ENCODE measurements at places on chromosomes 16 and 17.

- no peak for DNase-seq
Measured at GRCh38 chr17:43662413-43663141, 855 bp upstream of the MEOX1 start.

DNA sequence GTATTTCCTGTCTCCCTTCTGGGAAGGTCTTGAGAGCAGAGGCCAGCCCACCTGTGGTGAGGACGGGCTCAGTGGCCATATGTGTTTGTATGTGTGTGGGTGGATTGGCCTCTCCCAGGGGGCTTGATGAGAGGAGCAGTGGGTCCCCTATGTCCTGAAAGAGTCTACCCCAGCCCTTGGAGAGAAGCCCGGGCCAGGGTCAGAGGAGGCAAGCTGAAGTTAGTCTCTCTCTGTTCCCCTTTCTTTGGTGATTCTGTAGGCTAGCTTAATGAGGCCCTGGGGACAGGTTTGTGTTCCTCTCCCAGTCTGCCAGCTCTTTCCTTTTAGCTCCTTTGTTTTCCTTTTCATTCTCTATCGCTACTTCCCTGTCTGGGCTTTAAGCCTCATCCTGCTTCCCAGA is 23.8 kb upstream of the NFATC3 start:
- DNase-seq: no peak

DNA sequence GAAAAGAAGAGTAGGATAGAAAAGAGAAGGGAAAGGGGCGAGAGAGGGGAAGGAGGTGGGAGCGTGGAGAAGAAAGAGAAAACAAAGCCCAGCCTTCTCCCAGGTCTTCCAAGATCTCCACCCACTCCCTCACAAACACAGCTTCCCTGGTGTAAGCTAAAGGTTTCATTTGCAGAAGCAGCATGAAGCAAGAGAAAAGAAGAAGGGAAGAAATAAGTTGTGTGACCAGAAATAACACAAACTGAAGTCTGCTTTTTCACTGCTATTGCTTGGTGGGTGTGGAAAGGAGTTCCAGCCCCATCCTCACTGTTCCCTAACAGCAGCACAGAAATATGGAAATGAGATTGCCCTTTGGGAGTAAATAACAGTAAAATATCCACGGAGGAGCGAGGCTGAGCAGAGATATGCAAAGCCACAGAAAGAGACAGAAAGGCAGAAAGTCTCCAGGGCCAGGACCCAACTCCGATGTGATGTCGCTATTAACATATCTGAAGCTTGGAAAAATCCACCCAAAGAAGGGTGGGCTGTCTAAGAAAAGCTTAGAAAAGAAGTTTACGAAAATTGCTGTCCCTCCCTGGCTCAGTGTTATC is 10.3 kb upstream of the GAS7 start:
- no peak for DNase-seq

- no peak for DNase-seq
Measured at GRCh38 chr17:57819285-57819684, 30.6 kb downstream of the MRPS23 start.

DNA sequence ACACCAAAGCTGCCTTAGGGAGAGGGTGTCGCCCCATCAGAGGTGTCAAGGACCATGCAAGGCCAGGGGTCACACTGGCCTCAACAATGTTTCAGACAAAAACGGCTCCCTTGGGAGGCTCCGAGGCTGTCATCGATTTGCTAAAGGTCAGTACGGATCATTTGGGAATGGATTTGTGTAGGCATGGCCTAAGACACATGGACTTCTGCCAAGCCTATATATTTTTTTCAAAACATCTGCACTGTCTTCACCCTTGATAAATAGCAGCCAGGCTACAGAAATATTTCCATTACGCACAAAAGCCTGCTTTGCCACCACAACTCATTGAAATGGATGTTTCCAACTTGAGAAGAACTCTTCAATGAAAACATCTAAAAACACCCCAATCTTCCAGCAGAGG is 10.3 kb downstream of the CUEDC1 start:
- no peak for DNase-seq

- DNase-seq: no peak
Measured at GRCh38 chr17:36641877-36642845, 40.8 kb downstream of the MRM1 start.

DNA sequence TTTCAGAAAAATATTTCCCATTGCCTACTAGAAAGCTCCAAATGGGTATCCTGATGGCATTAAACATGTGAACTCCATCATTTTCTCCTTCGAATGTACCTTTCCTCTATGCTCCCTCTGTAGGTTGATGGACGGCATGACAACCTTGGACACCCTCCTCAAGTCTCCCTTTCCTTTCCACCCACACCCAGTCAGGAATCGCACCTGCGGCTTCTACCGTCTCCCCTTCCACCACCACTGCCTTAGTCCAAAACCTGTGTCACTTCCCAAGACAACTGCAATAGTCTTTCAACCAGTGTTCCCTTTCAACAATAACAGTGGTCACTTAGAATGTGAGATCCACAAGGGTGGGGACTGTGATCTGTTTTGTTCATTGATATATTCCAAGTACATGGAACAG is 233.1 kb upstream of the AXIN2 start:
- no peak for DNase-seq

- no peak for DNase-seq
Measured at GRCh38 chr16:81528256-81528655, 83.6 kb downstream of the CMIP start.

DNA sequence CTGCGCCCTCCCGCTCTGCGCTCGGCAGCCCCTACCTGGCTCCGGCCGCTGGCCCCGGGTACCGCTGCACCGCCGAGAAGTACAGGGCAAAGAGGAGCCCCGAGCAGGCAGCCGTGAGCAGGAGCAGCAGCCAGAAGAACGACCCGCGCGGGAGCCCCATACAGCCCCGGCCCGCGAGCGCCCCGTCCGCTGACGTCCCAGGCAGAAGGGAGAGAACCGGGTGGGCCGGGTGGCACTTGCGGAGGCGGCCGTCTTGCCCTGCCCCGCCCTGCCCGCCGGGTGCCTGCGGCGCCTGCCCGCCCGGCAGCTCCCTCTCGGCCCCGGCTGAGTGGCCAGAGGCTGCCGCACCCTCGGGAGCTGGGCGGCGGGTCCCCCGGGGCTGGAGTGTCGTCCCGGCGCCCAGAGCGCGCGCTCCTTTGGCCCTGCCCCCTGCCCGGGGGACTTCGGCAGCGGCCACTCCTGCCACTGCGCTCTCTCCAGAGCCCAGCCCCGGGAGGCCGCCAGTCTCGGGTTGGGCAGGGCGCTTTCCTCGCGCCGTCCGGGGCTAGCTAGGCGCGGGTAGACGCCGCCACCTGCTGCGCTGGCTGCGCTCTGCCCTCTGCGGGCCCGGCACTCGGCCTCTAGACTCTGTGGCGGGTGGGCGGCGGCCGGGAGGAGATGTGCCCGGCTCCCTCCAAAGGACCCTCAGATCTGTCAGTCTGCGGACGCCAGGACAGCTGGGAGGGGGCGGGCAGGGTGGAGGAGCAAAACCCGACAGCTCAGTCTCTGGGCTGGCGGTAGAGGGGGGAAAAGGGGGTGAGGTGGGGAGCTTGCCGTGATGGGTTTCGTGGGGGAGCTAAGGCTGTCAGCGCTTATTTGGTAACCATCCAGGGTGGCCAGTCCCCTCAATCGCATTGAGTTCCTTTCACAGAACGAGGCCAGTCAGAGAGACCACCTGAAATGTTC is at the start of gene ST6GALNAC2:
TSS of gene ST6GALNAC2 (minus strand) at position 212 of the 945 bp plus-strand sequence. CDS start at position 160, 52 bp downstream.
- no peak for DNase-seq

GRCh38 chr16:71360378-71360777 is 1.9 kb downstream of the CALB2 start:
- no peak for DNase-seq

DNA sequence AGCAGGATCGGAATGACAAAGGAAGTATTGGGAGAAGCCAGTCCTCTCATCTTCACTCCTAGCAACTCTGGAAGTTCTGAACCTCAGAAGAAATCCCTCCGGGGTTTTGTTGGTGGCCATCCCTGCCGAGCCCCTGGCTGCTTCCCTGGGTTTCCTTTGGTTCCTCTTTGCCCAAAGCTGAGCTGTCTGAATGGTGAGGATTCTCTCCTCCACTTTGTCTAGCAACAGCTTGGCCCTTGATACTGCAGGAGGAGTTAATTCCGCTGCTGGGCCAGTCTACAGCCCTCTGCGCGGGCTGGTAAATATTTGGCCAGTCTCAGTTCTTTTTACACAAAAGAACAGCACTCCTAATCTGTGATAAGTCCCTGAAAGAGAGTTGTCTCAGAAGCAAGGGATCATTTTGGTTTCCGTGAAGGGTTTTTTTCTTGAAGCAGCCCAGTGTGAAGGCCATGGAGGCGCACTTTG is 170.9 kb downstream of the RAB11FIP4 start:
- no peak for DNase-seq

GRCh38 chr16:51433599-51433998 is 282.5 kb upstream of the SALL1 start:
- no peak for DNase-seq

- DNase-seq: peak; percentile 21
Measured at GRCh38 chr16:89096768-89097391, 3.2 kb downstream of the ACSF3 start.

- DNase-seq: no peak
Measured at GRCh38 chr17:31561469-31562375, 170.2 kb downstream of the RAB11FIP4 start.

DNA sequence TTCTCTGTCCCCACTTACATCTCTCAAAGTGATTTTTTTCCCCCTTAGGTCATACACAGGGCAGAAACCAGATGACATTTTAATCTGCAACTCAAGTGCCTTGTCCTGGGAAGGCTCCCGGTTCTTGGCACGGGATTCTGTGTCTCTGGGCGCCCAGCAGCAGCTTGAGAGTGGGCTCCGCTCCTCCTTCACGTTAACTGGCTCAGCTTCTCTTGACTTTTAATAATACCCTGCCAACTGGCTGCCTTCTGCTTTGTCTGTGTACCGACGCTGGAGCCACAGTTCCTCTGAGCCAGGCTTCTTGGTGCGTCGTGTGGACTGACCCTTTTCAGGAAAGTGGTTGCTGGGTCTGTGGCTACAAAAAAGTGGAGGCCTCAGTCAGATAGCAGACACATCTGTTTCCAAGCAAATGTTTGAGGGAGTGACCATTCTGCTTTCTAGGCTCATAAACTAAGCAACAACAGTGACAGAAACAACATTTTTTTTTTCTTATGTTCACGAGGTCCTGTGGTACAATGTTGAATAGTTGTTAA is 64.9 kb downstream of the IRF8 start:
- no peak for DNase-seq

DNA sequence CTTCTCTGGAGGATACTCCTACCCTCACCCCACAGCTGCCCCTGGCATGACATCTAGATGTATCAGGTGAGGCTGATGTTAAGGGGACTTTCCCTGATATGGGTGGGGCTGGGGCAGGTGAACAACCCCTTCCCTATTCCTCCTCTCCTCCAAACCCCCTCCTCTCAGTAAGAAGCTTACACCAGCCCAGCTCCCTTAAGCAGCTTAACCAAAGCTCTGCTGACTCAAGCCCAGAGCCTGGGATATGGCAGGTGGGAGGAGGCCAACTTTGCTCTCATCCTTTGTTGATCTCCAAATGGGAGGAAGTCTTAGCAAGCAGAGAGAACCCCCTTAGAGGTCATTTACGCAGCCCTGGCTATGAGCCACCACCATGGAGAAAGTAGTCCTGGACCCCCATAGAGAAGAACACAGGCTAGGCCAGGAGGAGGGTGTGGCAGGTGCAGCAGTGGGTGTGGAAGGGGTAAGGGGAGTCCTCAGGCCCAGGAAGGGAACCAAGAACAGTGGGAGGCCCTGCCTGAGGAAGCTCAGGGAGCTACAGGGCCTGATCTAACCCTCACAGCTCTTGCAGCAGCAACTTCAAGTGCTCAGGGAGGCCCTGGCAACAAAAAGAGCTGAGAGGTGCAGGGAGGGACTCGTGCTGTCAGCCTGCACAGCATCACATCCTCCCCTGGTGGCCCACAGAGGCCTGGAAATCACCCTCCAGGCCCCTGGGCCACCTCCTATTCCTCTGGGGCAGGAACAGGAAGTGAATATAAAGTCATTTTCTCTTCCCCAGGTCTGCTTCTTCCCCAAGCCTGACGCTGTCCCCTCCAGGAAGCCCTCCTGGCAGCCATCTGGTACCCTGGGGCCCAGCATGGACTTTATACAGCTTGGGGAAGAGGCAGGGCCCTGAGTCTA is 2.9 kb downstream of the UNC119 start:
- no peak for DNase-seq

GRCh38 chr17:58344047-58344790 is 7.8 kb downstream of the SUPT4H1 start:
- DNase-seq: no peak

DNA sequence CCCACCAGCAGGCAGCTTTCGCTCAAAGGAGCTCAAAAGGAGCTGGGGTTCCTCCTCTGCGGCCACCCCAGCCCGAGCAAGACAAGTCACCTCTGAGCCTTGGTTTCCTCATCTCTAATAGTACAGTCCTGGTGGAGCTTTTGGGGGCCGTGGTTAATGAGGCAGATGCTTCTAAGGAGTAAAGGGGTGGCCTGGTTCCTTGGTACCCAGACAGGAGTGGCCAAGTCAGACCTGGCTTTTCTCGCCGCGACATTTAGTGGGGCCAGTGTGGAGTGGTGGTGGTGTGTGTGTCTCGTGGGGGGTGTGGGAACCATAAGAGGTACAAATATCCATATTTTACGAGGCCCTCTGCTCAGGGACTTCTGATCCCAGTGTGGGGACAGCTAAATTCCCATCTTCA is 6.7 kb downstream of the FOXF1 start:
- no peak for DNase-seq

DNA sequence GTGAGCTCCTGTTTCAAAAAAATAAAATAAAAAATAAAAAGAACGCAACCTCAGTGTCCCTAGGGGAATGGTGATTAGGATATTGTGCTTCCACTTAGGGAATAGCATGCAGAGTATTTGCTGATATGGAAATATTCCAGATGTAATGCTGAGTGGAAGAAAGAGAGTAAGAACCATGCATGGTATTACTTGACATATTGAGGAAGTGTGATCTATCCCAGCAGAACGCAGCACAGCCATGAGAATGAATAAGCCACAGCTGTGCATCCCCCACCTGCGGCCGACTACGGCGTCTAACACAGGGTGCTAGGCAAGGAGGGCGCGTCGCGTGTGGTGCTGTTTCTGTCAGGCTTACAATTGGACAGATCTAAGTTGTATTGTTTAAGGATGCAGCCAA is 49.5 kb downstream of the FOXK2 start:
- no peak for DNase-seq

- no peak for DNase-seq
Measured at GRCh38 chr17:66301367-66301863, 998 bp upstream of the PRKCA start.

GRCh38 chr17:48910370-48910769 is 2.2 kb downstream of the UBE2Z start:
- DNase-seq: no peak

GRCh38 chr17:21013983-21014382 is 28.8 kb downstream of the USP22 start:
- DNase-seq: no peak
